Progenitor cell of endocrine pancreas (in vitro differentiated cells): ENCODE measurements at places on chromosomes 6 and 20. TPM values are rescaled to one million over a fixed set of nuclear protein-coding genes. Genes with fewer than 3 reads are reported as not detected.

The DST gene
- total RNA-seq, result 151 and 167 TPM in 2 replicates

The SIGLEC1 gene
- not detected in 2 replicates for total RNA-seq

- no peak overlapping the region for H3K27ac ChIP-seq
- peaks cover 18% of the 10 kb centered on the region for H3K4me1 ChIP-seq
- peaks cover 6% of the 10 kb centered on the region for H3K27me3 ChIP-seq
- no peak overlapping the region for H3K4me3 ChIP-seq
- no peaks in the 10 kb centered on the region for H3K36me3 ChIP-seq
These were observed 77.9 kb downstream of the MRPL14 start for GRCh38 chr6:44049163-44049988.

DNA sequence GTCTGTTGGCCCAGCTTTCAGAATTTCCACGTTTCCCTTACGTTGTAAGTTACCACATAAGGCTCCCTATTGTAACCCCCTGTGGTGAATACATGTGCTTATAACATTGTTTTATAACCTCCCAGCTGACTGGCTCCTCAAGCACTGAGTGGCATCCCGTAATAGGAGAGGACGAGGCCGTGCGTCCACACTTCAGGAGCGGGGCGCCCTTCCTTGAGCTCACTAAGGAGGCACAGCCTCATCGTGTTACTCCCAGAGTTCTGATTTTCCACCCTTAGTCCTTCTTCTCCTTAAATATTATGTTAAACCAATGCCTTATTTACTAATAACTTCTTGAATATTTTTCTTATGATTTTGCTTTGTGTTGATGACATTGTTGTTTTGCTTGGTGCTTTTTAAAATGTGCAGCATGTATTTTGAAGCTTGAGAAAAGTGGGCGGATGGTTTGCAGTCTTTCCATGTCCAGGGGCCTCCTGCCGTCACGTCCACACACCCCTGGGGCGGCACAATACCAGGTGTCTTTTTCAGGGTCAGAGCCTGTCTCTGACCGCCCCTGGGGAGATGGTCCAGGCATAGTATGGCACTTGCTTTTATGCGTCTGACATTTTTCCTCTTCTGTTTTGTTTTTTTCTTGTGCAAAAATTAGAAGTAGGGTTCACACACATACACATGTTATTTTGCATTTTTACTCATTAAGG lies 181.8 kb downstream of the DLL1 start:
- no peaks in the 10 kb centered on the region for H3K4me1 ChIP-seq
- no peak for DNase-seq
- peaks cover 18% of the 10 kb centered on the region for H3K27me3 ChIP-seq
- no peaks in the 10 kb centered on the region for H3K36me3 ChIP-seq

DNA sequence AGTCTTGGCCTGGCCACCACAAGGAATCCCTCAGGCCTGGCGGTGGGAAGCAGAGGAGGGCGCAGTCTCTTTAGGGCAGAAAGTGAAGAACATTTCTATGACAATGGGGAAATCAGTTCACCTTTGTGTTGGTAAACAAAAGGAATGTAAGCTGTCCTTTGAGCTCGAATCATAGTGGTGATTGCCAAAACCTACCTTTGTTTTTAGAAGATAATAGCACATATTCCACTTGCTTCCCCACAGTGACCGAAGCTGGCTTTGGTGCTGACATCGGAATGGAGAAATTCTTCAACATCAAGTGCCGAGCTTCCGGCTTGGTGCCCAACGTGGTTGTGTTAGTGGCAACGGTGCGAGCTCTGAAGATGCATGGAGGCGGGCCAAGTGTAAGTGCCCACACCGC lies 144.1 kb downstream of the MTHFD1L start:
- H3K4me3 ChIP-seq, result no peak overlapping the region
- no peak overlapping the region for H3K27ac ChIP-seq
- no peak for DNase-seq
- H3K27me3 ChIP-seq, result no peaks in the 10 kb centered on the region
